ENCODE measurements at places on chromosomes 6 and 20. TPM values are rescaled to one million over a fixed set of nuclear protein-coding genes. Genes with fewer than 3 reads are reported as not detected.

NUS1 gene
- 10.5 TPM for total RNA-seq

FAM209B gene
- total RNA-seq = 1.5 TPM

SIRPB1 gene
- 0.42 TPM for total RNA-seq

- DNase-seq = no peak
Observed at GRCh38 chr6:36349240-36349639, 12.6 kb upstream of the BNIP5 start.

DNA sequence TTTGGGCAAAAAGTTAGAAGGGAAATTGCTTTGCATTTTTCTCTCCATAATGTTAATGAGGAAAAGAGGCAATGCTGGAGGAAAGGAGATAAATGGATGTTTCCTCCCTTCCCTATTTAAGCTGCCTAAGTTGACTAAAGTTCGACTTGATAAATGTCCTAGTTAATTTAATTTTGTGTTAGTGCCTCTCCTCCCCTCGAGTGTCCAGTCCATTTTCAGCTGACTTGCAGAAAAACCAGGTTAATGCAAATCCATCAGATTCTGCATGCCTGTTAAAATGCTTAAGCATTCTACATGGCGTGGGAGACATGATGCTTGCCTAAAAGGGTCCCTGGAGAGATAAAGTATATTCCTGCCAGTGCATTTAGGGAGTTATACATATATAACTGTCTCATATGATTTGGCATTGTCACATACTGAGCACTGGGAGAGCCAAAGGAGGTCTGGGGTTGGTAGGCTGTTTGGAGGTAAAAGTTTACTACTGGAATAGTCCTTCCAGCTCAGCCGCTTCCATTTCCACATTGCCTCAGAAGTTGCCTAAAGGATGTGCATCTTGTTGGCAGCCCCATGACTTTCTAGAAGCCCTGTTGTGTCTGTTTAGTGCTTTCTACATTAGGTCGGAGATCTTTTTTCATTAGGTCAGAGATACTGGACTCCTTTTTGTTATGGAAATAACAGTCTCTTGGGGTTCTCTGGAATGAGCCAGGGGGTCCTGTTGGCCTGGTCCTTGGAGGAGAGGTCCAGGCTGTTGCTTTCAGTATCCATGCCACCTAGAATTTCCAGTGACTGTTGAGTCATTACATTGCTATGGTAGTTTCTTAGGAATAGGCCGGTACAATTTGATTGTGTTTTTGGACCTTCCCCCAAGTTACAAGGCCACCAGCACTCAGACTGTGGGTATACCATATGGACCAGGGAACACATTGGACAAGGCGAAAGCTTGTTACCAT lies 30.4 kb downstream of the JARID2 start:
- no peak for DNase-seq

DNA sequence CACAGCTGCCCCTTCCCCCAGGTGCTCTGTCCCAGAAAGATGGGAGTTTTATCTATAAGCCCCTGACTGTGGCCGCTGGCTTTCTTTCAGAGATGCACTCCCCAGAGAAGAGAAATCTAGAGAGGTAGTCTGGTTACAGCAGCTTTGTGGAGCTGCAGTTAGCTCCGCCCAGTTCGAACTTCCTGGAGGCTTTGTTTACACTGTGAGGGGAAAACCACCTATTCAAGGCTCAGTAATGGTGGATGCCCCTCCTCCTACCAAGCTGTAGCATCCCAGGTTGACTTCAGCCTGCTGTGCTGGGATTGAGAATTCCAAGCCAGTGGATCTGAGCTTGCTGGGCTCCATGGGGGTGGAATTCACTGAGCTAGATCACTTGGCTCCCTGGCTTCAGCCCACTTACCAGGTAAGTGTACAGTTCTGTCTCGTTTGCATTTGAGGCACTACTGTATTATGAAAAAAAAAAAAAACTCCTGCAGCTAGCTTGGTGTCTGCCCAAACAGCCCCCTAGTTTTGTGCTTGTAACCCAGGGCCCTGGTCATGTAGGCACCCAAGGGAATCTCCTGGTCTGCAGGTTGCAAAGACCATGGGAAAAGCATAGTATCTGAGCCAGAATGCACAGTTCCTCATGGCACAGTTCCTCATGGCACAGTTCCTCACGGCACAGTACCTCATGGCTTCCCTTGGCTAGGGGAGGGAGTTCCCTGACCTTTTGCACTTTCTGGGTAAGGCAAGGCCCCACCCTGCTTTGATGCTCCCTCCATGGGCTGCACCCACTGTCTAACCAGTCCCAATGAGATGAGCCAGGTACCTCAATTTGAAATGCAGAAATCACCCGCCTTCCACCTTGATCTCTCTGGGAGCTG lies 275.0 kb downstream of the CENPW start:
- no peak for DNase-seq

DNA sequence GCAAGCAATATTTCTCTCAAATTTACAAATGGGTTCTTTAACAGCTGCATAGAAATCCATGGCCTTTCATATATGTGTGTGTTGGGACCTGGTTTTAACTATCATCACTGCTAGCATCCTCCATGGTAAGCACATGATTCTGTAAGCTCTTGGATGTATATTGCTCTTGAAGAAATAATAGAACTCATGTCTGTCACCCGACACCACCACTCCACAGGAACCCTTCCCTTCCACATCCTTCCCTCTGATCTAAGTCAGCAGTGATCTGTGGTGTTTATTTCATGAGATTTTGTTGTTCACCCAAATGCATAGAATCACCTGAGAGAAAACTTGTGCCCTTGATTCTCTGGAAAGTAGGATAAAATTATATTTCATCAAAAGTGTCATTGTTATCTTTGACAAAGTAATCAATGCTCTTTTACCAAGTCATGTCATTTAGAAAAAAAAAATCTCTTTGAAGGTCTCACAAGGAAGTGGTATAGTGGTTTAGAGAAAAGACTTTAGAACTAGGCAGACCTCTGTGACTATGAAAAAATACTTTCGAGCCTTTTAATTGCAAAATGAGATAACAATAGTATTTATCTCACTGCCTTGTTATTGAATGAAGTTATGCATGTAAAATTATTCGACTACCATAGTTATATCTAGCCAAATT lies 649.8 kb upstream of the SLC35B3 start:
- no peak for DNase-seq

GRCh38 chr6:33419580-33420490 lies at the start of gene SYNGAP1:
Gene SYNGAP1, plus strand, starts transcription at chr6:33420065. Its CDS starts 200 bp downstream, at chr6:33420265.
- peak; percentile 92 for DNase-seq

GRCh38 chr6:143878272-143878760 lies 14.0 kb downstream of the ZC2HC1B start:
- no peak for DNase-seq

DNA sequence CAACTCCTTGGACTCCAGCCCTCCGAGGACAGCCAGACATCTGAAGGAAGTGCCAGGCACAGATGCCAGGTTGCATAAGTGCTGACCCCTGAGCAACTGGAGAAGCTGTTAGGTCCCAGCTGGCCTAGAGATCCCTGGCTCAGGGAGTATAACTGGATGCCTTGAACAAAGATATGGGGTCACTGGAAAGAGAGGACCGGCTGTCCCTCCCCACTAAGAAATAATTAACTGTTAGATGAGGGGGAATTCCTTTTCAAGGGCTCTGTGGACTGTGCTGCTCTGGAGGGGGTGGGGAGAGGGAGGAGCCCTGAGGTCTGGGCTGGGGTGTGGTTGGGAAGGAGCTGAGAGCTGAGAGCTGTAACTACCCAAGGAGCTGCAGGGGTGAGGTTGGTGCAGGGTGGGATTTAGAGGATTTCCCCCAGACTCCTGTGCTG lies 39.6 kb downstream of the HLA-F start:
- no peak for DNase-seq

- DNase-seq = no peak
Observed at GRCh38 chr20:34829191-34829590, 3.7 kb upstream of the NCOA6 start.

- no peak for DNase-seq
Observed at GRCh38 chr20:17658648-17658993, 23.4 kb downstream of the RRBP1 start.

DNA sequence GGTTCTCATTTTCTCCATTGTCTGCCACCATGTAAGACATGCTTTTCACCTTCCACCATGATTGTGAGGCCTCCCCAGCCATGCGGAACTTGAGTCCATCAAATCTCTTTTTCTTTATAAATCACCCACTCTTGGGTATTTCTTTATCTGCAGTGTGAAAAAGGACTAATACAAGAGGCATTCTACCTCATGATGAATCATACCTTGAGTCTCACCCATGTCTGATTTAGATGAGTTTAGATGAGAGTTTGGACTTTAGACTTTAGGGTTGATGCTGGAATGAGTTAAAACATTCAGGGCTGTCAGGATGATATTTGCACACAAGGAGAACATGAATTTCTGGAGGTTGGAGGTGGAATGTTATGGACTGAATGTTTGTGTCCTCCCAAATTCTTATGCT lies 545.6 kb downstream of the C6orf118 start:
- DNase-seq = no peak

DNA sequence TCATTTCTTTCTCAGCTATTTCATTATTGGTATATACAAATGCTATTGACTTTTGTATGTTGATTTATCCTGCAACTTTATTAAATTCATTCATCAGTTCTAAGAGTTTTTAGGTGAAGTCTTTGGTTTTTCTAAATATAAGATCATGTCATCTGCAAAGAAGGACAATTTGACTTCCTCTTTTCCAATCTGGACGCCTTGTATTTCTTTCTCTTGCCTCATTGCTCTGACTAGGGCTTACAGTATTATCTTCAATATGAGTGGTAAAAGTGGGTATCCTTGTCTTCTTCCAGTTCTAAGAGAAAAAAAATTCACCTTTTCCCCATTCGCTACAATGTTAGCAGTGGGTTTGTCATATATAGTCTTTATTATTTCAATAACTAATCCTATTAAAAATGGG lies 38.0 kb downstream of the KIF16B start:
- DNase-seq = no peak

DNA sequence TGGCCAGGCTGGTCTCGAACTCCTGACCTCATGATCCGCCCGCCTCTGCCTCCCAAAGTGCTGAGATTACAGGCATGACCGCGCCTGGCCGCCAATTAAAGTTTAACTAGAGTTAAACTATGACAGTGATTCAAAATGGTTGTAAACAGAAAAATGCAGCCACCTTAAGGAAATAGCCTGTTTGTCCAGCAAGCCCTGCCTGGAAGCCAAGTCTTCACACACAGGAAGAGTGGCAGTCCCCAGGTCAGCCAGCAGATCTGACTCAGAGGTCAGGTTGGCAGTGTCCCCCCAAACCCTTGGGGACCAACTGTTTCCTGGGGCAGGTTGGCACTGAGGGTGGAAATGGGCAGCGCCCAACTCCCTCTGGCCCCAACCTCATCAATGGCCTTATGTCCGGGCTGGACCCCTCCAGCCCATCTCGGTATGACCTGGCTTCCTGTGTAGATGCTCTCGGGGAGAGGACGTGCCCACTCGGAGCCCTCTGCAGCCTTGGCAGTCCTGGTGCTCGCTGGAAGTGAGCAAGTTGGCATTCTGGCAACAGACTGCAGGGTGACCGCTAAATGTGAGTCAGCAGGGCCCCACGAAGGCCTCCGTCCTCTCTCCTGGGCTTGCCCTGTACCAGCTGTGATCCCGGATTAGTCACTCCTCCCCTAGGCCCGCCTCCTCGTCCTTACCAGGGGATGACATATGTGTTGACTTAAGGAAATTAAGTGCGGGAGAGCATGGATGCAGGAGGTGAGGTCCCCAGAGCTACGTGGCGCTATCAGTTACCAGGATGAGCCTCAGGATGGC lies 9.7 kb upstream of the HSP90AB1 start:
- DNase-seq = peak; percentile 91

- peak; percentile 85 for DNase-seq
Observed at GRCh38 chr6:149964308-149965193, 808 bp downstream of the ULBP1 start.

DNA sequence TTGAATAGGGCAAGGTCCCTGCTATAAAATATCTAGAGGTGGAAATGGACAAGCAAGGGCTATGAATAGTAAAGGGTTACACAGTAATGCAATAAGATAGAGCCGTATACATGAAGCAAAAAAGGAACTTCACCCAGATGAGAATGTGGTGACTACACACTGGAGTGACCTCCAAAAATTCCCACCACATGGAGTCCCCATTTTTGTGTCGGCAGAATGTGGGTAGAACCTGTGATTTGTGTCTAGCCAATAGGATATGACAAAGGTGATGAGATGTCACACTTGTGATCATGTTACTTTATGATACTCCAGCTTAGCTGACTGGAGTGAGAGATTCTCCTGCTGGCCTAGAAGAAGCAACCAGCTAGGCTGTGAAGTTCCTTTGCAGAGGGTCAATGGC lies 96.8 kb downstream of the SYNE1 start:
- DNase-seq = no peak

DNA sequence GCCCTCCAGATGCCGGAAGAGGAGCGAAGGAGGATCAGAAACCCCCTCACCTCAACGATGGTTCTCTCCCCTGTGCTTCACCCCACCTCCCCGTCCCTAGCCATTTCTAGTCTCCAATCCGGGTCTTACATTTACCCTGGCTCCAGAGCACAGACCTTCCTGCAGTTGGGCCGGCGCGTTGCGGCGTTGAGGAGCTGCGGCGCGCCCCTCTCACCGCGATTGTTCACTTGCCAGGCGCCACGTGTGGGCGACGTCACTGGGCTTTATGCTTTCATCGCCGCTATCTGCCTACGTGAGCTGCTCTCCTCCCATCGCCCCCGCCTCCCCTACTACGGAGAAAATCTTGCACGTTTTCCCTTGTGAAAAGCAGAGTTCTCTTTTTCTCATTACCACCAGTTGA lies at the start of gene CRISP2:
Gene CRISP2, minus strand, starts transcription at position 198 of the 400 bp plus-strand sequence. CDS start 4,347 bp downstream, outside the sequence.
- no peak for DNase-seq

- peak; percentile 68 for DNase-seq
Observed at GRCh38 chr20:32977281-32978008, 26.8 kb downstream of the SUN5 start.

GRCh38 chr6:30530014-30530413 lies 26.3 kb downstream of the GNL1 start:
- no peak for DNase-seq

DNA sequence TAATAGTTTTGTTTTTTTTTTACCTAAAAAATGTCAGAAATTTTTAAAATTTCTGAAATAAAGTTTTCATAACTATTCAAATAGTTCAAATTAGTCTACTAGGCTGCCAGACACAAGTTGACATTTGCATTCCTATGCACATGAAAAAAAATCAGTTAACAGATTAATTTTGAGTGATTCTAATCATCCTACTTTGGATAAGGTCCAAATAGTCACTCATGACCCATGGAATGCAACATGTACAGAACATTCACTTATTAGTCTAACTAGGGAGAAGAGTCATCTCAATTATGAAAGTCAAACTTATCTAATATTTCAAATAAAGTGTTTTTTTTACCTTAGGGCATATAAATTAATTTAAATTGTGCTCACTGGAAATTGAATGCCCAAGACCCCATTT lies 390.2 kb downstream of the EPM2A start:
- DNase-seq = no peak
